ENCODE measurements at places on chromosomes 6 and 20.

GRCh38 chr20:24981282-24981681, 11.3 kb downstream of the APMAP start:
- no peak overlapping the region for H3K4me3 ChIP-seq
- H3K36me3 ChIP-seq = peaks cover 80% of the 10 kb centered on the region

DNA sequence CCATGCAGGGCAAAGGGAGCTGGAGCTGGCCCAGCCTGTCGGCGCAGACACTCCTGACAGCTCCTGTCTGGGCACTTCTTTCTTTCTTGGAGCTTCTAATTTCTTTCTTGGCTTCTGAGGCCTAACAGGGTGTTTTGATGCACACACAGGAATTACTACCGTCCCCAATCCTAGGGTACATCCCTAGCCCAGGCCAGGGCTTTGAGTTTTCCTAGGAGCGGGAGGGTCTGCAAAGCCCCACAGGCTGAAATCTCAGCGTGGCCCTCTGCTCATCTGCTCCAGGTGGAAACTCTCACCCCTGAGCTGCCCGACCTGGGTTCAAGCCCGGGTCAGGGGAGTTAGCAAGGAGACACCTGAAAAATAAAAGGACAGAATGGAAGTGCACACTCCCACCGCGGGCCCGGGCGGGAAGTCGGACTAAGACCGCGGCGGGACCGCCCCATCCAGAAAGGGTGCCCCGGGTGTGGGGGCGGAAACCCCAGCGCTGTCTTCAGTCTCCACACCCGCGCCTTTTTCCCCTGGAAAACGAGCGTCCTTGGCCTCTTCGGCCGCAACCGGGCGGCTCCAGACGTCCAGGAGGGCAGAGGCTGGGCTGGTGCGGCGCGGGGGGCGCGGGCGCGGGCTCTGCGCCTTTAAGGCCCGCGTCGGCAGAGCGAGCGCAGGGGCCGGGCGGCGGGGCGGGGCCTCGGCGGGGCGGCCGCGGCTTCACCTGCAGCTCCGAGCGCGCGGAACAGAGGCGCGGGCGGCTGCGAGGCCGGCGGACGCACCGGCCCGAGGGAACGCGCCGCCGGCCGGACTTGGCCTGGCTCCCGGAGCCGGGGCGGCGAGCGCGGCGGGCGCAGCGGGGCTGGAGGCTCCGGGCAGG, at the start of gene CDH4:
Gene CDH4, plus strand, starts transcription at position 733 of the 865 bp plus-strand sequence.
- H3K36me3 ChIP-seq = no peaks in the 10 kb centered on the region
- DNase-seq = no peak
- H3K27me3 ChIP-seq = peaks cover 43% of the 10 kb centered on the region

DNA sequence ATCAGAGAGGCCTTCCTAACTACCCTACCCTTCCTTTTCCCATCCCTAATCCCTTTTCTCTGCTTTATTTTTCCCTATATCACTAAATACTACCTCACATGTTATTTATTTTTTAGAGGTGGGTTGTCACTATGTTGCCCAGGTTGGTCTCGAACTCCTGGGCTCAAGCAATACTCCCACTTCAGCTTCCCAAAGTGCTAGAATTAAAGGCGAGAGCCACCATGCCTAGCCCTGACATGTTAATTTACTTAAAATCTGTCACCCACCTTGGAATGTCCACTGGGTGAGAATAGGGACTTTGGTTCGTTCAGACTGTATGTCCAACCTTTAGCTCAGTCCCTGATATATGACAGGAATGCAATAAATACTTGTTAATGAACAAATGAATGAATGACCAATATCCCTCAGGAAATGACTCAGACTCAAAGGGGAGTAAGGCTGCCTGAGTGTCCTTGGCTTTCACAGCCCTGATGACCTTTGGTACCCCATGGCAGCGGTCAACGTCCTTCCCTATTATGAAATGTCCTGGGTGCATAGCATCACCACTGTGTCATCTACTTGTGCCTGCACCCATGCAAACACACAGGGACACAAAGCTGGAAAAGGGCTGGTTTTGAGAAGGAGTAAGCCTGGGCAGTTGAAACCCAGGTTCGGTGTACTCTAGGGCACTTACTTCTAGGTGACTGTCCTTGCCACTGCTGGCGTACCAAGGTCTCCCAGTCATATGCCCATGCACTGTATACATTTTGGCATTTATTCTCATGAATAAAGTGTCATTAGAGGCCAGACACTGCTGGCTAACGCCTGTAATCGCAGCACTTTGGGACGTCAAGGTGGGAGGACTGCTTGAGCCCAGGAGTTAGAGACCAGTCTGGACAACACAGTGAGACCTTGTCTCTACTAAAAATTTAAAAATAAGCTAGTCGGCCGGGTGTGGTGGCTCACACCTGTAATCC, 26.5 kb downstream of the BCL2L1 start:
- H3K4me1 ChIP-seq = peaks cover 53% of the 10 kb centered on the region
- H3K27me3 ChIP-seq = no peaks in the 10 kb centered on the region
- H3K4me3 ChIP-seq = no peak overlapping the region

DNA sequence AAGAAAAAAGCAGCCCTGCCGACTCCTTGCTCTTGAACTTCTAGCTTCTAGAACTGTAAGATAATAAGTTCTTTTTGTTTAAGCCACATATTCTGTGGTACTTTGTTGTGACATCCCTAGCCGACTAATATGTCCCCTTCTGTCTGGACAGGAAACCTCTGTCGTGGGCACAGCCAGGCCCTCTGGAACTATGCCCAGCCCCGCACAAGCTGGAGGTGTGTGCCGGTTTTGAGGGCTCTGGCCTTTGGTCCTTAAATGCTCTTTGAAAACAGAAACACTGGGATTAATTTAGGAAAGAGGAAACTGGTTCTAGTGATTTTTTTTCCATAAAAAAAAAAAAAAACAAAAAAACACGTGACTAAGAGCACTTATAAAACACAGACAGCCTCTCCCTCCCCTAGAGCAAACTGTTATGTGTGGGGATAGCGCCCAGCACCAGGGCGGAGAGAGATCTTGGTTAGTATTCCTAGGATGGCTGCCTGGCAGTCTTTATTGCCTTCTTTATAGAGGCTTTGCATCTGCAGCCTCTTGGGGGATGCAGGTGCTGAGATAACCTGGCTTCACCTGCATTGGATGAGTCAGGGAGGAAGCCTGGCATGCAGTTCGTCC, 244.3 kb downstream of the NFATC2 start:
- no peak overlapping the region for H3K27ac ChIP-seq
- no peaks in the 10 kb centered on the region for H3K36me3 ChIP-seq
- no peaks in the 10 kb centered on the region for H3K4me1 ChIP-seq
- peaks cover 23% of the 10 kb centered on the region for H3K27me3 ChIP-seq
- H3K4me3 ChIP-seq = no peak overlapping the region

GRCh38 chr6:149438855-149439254, 38.8 kb downstream of the SUMO4 start:
- H3K4me1 ChIP-seq = peaks cover 25% of the 10 kb centered on the region
- DNase-seq = no peak
- H3K27ac ChIP-seq = peak overlapping the region; percentile 62
- no peaks in the 10 kb centered on the region for H3K36me3 ChIP-seq
- H3K27me3 ChIP-seq = no peaks in the 10 kb centered on the region

GRCh38 chr6:168968228-168968627, 285.4 kb downstream of the THBS2 start:
- no peak overlapping the region for H3K27ac ChIP-seq
- H3K4me3 ChIP-seq = no peak overlapping the region
- H3K36me3 ChIP-seq = no peaks in the 10 kb centered on the region
- no peak for DNase-seq

DNA sequence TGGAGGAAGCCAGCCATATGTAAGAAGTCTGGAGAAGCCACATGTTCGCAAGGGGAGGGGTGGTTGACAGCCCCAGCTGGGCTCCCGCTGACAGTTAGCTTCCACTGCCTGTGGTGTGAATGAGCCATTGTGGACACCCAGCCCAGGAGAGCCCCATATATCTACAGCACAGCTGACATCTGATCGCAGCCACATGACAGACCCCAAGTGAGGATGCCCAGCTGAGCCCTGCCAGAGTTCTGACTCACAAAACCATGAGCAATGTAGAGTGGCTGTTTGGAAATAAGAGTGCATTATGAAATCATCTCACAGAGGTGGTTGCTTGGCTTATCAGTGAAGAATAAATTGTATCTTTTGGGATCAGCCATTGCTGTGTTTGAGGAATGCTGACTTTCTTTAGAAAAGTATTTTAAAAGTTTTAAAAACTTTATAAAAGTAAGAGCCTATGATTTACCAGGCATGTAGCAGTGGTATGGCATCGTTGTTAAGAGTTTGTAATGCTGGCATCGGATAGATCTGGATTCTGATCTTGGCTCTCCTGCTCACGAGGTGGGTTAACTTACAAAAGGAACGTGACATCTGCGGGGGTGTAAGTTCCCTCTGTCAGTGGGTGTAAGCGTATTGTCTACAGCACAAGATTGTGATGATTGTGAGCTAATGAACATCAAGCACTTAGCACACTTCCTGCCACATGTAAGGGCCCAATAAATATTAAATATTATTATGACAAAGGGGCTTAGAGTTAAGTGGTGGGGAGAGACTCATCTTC, 24.1 kb downstream of the CFAP61 start:
- DNase-seq = no peak
- no peak overlapping the region for H3K27ac ChIP-seq
- peaks cover 15% of the 10 kb centered on the region for H3K27me3 ChIP-seq
- H3K36me3 ChIP-seq = no peaks in the 10 kb centered on the region

- H3K36me3 ChIP-seq = no peaks in the 10 kb centered on the region
- H3K4me1 ChIP-seq = peaks cover 5% of the 10 kb centered on the region
- DNase-seq = no peak
Observed at GRCh38 chr6:88539295-88539764, 373.2 kb upstream of the CNR1 start.

DNA sequence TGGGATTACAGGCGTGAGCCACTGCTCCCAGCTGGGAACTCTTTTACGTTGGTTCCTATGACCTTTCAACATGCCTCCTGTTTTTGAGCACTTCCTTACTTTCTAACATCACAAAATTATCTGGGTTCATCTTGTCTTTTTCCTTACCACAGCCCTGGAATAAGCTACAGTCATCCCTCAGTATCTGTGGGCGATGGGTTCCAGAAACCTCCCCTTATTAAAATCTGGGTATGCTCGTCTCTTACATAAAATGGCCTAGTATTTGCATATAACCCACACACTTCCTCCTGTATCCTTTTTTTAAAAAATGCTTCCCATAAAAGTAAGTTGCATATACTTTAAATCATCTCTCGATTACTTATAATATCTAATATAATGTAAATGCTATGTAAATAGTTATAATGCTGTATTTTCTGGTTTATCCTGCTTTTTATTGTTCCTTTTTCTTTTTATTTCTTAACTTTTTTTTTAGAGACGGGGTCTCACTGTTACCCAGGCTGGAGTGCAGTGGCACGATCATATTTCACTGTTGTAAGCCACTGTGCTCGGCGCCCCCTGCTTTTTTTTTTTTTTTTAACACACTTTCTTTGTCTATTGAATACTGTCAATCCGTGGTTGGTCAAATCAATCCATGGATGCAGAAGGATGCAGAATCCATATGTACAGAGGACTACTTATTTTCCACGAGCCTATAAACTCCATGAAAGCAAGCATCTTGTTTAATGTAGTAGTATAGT, 9.2 kb downstream of the RPF2 start:
- DNase-seq = no peak
- no peak overlapping the region for H3K4me3 ChIP-seq
- H3K27me3 ChIP-seq = no peaks in the 10 kb centered on the region
- peaks cover 72% of the 10 kb centered on the region for H3K36me3 ChIP-seq
- H3K4me1 ChIP-seq = peaks cover 8% of the 10 kb centered on the region

GRCh38 chr20:11271319-11271718, 597.5 kb upstream of the JAG1 start:
- no peak overlapping the region for H3K4me3 ChIP-seq
- H3K27me3 ChIP-seq = no peaks in the 10 kb centered on the region
- no peak for DNase-seq

DNA sequence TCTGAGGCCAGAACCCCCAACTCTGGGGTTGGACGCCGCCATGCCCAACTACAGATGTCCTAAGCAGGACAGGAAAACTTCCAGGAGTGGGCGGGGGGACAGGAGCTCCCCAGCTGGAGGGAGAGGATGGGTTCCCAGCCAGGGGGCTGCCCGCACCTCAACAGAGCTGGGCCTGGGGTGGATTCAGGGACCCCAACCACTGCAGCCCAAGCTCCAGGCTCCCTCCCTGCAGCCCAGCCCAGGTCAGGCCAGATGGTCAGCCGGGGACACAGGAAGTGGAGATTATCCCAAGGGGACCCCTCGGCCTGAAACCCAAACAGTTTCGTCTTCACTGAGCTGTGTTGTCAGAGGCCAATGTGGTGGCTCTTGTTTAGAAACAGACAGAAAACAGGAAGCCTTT, 9.4 kb downstream of the LAMA5 start:
- H3K27ac ChIP-seq = no peak overlapping the region
- H3K4me1 ChIP-seq = no peaks in the 10 kb centered on the region
- H3K27me3 ChIP-seq = no peaks in the 10 kb centered on the region
- no peak for DNase-seq

DNA sequence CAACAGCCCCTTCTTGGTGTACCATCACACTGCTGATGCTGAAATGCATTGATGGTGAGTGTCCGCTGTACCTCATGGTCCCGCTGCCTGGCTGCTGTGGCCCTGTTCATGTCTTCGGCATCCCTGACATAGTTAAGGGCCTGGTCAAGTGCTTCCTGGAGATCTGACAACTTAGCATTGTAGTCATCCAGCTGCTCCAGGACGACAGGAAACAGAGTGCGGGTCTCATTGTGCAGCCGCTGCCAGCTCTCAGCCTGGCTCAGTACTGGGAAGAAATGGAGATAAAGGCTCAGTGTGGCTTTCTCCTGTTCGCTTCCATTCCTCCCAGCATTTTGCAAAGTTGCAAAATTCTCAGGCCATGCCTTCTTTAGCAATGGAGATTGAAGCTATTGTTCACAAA, 81.8 kb downstream of the LAMA4 start:
- no peak for DNase-seq
- no peaks in the 10 kb centered on the region for H3K4me1 ChIP-seq
- H3K36me3 ChIP-seq = no peaks in the 10 kb centered on the region
- H3K27me3 ChIP-seq = peaks cover 3% of the 10 kb centered on the region

DNA sequence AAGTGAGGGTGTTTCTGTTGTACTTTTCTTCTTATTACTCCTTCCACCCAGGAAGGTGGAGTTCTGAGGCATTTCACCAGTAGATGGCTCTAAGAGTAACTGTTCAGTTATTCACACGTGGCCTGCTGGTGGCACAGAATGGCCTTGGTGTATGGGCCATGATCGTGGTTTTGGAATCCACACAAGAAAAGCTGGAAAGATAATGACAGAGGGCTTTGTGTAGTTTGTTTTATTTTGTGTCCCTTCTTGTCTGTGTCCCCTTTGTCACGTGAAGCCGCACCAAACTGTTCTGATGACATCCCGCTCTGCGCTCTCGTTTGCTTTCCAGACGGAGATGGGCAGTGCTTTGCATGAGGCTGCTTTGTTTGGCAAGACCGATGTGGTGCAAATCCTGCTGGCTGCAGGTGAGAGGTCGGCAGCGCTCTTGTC, 93.4 kb downstream of the ANKS1A start:
- no peaks in the 10 kb centered on the region for H3K4me1 ChIP-seq
- no peak overlapping the region for H3K4me3 ChIP-seq
- H3K36me3 ChIP-seq = peaks cover 50% of the 10 kb centered on the region
- DNase-seq = no peak
- no peaks in the 10 kb centered on the region for H3K27me3 ChIP-seq

All from activated B cell treated with CpG ODN at 0.5 μM for 24 hours (primary cell).